Stimulated activated CD4-positive, alpha-beta T cell treated with anti-CD3 and anti-CD28 coated beads, TNF-alpha, amount 100 ng/mL, for 1 hour (primary cell): ENCODE measurements at places on chromosomes 6 and 20.

DNA sequence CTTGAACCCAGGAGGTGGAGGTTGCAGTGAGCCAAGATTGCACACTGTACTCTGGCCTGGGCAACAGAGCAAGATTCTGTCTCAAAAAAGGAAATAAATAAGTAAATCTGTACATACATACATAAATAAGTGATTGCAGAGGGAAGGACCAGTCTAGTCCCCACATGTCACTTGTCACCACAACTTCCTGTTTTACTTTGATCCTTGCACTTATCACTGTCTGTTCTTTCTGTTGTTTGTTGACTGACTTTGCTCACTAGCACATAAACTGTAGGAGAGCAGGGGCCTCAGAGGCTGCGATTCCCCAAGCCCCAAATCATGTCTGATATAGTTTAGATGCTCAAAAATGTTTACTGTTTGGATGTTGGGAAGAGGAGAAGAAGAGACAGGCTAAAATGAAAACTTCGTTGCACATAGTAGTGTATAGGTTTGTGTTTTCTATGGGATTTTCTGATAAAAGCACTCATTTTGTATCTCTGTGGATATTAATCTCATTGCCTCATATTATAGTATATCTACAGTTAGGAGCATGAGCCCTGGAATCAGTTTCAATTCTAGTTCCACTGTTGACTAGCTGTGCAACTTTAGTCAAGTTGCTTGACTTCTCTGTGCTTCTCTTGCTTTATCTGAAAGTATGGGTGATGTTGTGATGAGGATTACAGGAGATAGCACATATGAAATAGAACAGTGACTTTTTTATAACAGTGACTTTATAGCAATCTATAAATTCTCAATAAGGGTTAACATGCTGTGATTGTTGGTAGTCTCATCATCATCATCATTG, 165.0 kb downstream of the TBC1D7 start:
- no peak for DNase-seq

GRCh38 chr20:2698912-2699311, 6.3 kb downstream of the EBF4 start:
- DNase-seq, result no peak

GRCh38 chr6:129105035-129105434, 222.1 kb downstream of the LAMA2 start:
- DNase-seq, result no peak

- no peak for DNase-seq
Measured at GRCh38 chr6:14757014-14757413, 488.9 kb upstream of the JARID2 start.

GRCh38 chr20:1422753-1423152, 29.9 kb upstream of the FKBP1A start:
- DNase-seq, result no peak

DNA sequence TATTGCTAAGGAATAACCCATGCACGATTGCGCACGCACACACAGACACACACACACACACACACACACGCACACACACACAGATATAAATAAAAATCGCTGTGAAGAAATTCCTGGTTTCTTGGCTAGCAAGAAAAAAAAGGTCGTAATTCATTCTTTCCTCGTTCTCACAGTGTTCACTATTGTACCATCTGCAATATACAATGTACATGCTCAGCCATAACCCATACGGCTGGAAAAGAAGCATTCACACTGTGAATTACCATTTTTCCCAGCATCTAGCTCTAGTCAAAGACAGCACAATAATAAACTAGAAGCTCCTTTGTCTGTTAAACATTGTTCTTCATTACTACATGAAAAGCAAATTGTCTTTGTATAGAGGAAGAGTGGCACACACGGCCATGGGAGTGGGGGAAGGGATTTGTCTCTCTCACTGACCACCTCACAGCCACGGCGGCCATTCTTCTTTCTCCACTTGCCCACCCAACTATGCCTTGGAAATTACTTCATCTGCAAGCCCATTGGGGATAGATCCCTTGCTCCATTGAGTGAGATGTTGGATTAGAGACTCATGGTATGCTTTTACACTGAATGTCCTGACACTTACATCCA, 115.3 kb upstream of the ID4 start:
- no peak for DNase-seq

DNA sequence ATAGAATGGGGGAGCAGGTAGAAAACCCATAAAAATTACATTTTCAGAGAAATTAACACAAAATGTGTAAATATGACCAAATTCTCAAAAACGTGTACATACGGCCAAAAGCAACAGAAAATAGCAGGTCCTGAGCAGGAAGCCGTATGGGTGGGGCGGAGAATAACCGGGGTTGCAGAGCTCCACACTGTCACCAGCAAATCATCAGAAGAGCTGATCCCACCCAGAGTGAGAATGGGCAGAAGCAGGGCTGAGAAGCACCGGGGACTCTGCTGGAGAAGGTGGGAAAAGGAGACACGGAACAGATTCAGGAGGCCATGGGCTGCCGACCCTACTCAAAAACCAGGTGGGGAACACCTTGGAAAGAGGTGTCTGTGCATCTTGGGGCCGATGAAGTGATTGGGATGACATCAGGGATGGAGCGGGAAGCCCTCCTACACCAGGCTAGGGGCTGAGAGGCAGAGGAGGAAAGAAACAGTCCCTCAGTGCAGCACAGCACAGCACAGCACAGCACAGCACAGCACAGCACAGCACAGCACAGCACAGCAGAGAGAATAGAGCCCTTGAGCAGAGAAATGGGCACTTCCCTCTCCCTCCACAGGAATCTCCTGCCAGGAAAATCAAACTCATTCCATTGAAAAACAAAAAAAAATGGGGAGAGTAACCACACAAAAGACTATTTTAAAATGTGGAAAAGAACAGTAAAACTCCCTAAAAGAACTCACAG, 22.3 kb downstream of the STX7 start:
- no peak for DNase-seq

DNA sequence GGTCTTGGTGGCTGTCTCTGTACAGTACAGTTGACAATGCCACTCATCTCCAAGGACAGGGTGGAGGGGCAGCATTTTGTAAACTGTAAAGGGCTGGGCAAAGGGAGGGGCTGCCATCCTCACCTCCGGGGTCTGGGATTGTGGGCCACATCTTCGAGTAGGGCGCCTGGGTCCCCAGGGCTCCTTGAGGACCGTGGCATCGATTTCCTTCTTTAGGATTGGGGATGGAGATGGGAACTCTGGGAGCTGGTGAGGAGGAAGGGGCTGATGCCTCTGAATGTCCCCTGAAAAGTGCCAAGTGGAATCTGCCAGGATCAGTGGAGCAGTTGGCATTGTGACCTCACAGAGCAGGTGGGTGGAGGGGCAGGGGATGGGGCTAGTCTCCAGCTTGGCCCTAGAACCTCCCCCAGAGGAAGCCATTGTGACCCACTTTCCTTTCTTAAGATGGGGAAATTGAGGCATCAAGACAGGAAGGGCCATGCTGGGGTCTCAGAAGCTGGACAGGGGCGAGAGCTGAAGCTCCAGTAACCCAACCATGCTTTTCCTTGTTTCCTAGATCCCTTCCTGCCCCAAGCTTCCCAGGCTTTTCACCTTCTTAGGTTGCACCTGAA, at the start of gene SUN5:
TSS of gene SUN5 (minus strand) at position 293 of the 611 bp plus-strand sequence. CDS start at position 200, 93 bp downstream.
- DNase-seq, result no peak

GRCh38 chr6:122660296-122660695, 50.1 kb downstream of the PKIB start:
- no peak for DNase-seq

GRCh38 chr6:79672631-79673111, 41.5 kb downstream of the SH3BGRL2 start:
- DNase-seq, result no peak

GRCh38 chr6:31794294-31794865, 1.2 kb downstream of the VARS1 start:
- DNase-seq, result no peak
